ENCODE measurements at places on chromosomes 1 and 21. TPM values are rescaled to one million over a fixed set of nuclear protein-coding genes. Genes with fewer than 3 reads are reported as not detected.

DNA sequence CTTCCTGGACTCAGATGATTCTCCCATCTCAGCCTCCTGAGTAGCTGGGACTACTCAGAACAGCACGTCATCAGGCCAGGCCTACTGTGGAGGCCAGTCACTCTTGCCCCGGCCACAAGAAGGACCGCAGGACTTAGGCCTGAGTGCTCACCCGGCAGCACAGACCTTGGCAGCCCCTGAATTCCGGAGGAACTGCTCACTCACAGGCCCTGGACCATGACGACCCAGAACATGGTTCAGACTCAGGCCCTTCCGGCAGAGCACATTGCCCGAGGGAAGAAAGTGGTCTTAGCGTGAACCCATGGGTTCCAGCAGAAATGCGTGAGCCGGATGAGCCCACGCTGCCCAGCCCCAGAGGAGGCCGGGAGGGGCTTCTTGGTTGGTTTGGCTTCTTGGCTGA, 177.3 kb upstream of the TMEM51 start:
- no peak for DNase-seq

XPR1 gene
- 18.7 TPM for total RNA-seq

DNA sequence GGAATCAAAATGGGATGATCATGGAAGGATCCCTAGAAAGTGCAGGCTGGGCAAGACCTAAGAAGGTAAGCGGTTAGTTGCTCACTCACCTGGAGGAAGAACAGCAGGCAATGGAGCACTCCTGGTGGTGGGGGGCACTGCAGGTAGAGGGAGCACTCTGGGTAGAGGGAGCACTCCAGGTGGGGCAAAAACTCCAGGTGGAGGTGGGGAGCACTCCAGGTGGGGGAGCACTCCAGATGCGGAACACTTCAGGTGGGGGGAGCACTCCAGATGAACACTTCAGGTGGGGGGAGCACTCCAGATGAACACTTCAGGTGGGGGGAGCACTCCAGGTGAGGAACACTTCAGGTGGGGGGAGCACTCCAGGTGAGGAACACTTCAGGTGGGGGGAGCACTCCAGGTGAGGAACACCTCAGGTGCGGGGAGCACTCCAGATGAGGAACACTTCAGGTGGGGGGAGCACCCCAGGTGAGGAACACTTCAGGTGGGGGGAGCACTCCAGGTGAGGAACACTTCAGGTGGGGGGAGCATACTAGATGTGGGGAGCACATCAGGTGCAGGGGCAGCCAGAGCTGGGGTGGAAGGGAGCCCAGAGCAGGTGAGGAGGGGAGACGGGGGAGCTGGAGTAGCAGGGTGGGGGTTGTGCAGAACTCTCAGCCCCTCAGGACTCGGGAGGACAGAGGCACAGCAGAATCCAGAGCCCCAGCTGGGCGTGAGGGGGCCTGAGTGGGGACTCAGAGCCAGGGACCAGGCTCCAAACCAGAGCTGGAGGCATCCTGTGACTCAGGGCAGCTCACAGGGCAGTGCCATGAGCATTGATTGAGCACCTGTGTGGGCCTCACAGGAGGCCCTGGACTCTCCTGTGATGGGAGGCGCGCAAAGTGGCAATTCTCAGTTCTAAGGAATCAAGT, 37.7 kb upstream of the COL6A1 start:
- no peak for DNase-seq

PLPPR5 gene
- total RNA-seq: not detected

ZNF683 gene
- total RNA-seq: not detected

GRCh38 chr1:15016526-15016925, 137.0 kb upstream of the TMEM51 start:
- no peak for DNase-seq

GRCh38 chr1:206911064-206911663, 10.6 kb downstream of the FCMR start:
- DNase-seq: peak; percentile 75

Data from fibroblast of villous mesenchyme (primary cell).